Neural crest cell (in vitro differentiated cells): ENCODE measurements at places on chromosomes 1 and 21.

GRCh38 chr1:229557913-229558414, 543 bp downstream of the ABCB10 start:
- DNase-seq: peak; percentile 36

- no peak for DNase-seq
Measured at GRCh38 chr21:44805226-44805625, 3.6 kb upstream of the UBE2G2 start.

DNA sequence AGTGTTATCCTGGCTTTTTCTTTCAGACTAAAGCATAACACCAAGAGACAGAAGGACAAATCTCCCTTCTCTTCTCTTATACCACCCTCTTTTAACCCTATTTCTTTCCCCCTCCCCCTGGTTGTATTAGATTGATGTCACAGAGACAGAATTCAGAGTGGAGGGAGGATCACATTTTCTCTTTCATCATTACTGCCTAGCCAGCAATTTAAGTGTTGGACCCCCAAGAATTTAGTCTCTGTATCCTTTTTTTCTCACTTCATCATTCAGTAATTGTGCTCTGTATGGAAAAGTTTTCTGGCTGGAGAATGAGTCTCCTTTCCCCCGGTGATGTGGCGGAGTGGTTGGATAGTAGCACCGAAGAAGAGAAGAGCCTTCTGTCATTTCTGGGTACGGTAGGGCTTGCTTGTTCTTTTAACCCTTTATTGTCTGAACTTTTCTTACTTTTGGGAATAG, 124.8 kb downstream of the CLEC20A start:
- DNase-seq: no peak

- DNase-seq: no peak
Measured at GRCh38 chr1:214224611-214225354, 56.2 kb upstream of the SMYD2 start.

DNA sequence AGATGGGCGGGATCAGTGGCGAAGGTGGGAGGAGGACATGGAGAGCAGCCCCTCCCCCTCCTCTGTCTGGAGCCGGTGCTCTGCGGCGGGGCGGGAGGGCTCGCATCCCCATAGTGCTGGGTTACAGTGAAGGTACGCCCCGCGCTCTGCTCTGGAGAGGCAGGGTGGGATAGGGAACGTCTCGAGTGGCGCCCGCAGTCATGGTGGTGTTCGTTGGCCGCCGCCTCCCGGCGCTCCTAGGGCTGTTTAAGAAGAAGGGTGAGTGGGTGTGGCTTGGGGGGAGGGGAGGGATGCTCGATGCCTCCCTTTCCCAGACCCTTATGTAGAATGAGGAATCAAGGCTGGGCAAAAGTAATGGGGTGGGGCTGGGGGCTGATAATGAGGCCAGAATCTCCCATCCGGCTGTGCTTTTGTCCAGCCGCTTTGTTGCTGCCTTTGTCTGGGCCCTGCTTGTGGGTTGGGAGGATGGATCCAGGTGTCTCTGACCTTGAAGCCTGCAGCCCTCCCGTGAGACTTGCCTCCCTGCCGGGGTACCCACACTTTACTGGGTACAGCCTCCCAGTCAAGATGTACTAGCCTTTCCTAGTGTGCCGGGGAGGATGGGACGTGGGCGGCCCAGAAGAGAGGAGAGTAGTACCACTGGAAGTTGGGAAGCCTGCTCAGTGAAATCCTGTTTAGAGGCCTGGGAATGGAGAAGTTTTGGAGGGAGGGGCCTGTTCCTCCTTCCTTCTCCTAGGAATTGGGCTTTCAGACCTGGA, 51.4 kb downstream of the YARS1 start:
- DNase-seq: no peak

DNA sequence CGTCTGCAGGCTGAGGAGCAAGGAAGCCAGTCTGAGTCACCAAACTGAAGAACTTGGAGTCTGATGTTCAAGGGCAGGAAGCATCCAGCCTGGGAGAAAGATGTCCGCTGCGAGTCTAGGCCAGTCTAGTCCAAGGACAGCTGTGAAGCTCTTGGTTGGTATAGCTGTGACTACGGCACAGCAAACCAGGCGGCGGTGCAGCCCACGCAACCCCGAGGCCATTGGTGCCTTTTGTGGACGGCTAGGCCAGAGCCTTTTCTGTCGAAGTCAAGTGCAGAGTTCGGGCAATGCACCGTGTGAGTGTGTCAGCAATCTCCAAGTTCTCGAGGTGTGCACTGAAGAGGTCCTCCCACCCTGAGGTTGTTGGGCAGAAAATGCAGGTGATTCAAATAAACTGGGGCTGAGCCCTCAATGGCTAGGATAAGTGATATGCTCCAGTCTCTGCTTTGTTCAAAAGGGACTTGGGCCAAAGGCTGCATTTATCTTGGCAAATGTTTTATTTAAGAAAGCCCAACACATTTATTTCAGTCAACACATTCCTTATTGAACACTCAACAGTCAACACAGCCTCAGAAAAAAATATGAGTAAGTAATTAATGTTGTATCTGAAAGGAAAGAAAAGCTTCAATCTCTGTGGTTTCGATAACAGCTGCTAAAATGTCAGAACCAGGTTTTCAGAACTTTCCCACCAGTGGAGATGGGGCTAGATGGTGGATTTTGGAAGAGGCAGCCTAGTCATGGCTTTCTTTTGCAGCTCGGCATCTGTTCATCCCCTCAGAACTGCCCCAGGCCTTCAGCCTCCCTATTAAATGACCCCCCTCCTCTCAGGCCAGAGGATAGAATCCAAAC, 78.1 kb upstream of the COX20 start:
- DNase-seq: no peak

GRCh38 chr21:33063907-33064622, 5.9 kb upstream of the OLIG1 start:
- DNase-seq: no peak

DNA sequence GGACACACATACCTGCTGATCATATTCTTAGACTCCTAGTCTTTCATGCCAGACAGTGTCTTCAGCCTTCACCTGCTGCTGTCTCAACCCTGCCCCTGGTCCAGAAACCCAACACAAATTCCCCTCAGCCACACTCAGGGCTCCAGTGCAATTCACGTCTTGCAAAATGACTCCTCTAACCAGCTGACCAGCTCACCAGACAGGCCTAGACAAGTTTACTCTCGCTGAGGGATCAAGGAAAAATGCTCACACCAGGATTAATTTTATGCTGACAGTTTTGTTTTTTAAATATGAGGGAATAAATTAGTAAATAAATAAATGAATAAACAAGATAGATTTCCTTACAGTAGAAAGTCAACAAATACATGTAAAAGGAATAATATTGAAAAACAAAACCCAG, 28.5 kb downstream of the CCDC185 start:
- no peak for DNase-seq

GRCh38 chr21:34152500-34152899, 79.1 kb downstream of the MRPS6 start:
- DNase-seq: no peak
